MCF 10A (cell line): ENCODE measurements at places on chromosomes 11 and 22. TPM values are rescaled to one million over a fixed set of nuclear protein-coding genes. Genes with fewer than 3 reads are reported as not detected.

FXYD6 gene
- not detected in 2 replicates for total RNA-seq

RBMXL2 gene
- total RNA-seq, result not detected in 2 replicates

SLC22A9 gene
- not detected in 2 replicates for total RNA-seq

RPS25 gene
- 1,252 and 1,255 TPM in 2 replicates for total RNA-seq

FBXO7 gene
- 59.8 and 76.9 TPM in 2 replicates for total RNA-seq

LDLRAD3 gene
- 39.2 and 55.7 TPM in 2 replicates for total RNA-seq

CHKB gene
- 51.4 and 60.6 TPM in 2 replicates for total RNA-seq
